Immature natural killer cell (primary cell): ENCODE measurements at places on chromosomes 5 and 9.

- DNase-seq, result peak; percentile 27
These were observed 26.6 kb upstream of the ABLIM3 start for GRCh38 chr5:149114403-149115312.

- DNase-seq, result no peak
These were observed 130.5 kb downstream of the BARX1 start for GRCh38 chr9:93824386-93825294.

DNA sequence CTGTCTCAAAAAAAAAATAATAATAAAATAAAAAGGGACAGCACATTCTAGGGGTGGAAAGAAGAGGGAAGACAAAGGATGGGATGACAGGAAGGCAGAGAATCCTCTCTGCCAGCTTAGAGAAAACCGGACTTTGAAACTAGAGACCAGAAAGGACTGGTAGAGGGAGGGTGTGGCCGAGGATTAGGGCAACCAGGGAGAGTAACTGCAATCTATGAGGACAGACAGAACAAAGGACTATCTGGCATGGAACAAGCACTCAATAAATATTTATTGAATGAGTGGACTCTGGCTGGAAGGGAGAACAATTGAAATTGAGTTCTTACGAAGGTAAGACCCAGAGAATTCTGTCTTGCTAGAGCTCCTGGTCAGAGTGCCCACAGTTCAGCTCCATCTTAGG is 2.4 kb downstream of the GBA2 start:
- no peak for DNase-seq

GRCh38 chr5:10581867-10582511 is 18.1 kb downstream of the ANKRD33B start:
- DNase-seq, result no peak

- no peak for DNase-seq
These were observed 245.8 kb downstream of the MTRR start for GRCh38 chr5:8114597-8115266.

DNA sequence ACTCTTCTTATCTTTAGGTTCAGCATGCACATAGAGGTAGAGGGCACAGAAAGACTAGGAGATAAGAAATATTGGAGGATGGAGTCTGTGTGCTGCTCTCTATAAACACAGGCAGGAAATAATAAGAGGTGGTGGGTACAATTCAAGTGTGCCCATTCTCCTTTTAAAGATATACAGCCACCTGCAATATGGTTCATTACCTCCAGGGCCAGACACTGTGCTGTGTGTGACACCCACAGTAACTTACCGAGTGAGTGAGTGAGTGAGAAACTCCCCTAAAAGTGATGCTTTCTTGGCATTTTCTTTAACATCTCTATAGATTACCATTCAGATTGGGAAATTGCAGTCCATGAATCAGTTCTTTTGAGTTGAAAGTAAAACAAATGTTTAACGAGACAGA is 311.8 kb upstream of the KCNN2 start:
- no peak for DNase-seq

DNA sequence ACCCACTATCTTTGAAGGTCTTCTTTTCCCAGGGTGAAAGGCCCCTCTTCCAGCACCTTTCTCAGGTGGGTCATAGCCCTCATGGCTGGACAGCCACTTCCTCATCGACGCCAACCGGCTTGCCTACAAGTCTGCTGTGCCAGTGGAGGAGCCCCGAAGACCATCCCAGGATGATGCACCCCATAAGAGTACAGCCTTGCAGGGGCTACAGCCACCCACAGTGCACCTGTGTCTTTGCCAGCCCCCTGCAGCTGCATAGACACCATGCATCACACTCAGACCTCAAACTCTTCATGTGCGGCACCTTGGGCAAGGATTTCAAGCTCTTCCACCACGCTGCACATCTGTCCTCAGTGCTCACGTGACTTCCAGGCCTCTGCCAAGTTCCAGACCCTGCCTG is 173.4 kb downstream of the SLF1 start:
- no peak for DNase-seq

DNA sequence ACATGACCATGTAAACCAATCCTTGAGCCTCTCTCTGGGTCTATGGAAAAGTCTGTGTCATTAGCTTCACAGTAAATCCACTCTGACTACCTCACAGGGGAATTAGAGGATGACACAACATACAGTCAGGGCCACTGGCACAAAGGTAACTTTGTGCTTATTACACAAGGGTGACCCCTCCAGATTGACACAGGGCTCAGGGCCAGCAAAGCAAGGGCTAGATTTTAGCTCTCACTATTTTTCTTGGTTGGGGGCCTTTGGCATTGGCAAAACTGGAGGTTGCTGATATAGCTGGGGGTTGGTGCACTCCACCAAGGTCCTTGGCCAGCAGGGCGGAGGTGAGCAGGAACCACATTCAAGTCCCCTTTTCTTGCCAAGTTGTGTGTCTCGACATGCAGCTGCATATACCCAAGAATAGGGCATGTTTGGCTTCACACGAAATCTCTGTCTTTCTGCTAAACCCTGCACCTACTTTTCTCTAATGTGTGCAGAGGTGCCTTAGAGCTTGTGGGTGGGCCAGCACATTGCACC is 15.2 kb upstream of the OSMR start:
- DNase-seq, result no peak
